Motor neuron (in vitro differentiated cells): ENCODE measurements at places on chromosomes 2 and 18.

GRCh38 chr18:37985126-37985525, 419.5 kb upstream of the CELF4 start:
- ATAC-seq, result no peak

DNA sequence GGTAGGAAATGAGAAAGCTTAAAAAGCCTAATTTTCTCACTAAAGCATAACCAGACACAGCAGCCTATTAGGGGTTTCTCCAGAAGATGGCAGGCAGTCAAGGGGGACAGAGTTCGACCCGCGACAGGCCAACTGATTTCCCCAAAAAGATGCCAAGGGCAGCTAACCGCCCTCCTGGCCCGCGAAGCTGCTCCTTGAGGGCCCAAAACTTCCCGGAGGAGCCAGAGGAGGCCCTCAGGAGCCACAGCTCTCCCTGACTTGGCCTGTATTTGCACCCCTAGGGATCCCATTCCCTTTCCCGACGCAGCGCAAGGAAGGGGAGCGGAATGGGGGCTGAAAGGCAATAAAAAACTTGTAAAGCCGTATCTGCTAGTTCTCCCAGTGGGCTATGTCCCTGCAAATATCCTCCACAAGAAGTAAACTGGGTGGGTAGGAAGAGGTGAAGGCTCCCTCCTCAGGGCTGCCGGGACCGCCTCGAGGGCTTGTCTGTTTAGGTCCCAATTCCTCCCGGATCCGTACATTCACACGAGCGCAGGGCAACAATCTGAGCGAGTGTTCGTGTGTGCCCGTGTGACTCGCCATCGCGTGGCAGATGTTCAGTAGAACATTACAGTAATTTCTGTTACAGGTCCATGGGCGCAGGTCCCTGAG, 756 bp upstream of the NAGK start:
- ATAC-seq, result no peak

GRCh38 chr2:152557273-152557888, 159.9 kb downstream of the PRPF40A start:
- ATAC-seq, result no peak

- no peak for ATAC-seq
Measured at GRCh38 chr2:133949595-133949994, 304.3 kb upstream of the MGAT5 start.

DNA sequence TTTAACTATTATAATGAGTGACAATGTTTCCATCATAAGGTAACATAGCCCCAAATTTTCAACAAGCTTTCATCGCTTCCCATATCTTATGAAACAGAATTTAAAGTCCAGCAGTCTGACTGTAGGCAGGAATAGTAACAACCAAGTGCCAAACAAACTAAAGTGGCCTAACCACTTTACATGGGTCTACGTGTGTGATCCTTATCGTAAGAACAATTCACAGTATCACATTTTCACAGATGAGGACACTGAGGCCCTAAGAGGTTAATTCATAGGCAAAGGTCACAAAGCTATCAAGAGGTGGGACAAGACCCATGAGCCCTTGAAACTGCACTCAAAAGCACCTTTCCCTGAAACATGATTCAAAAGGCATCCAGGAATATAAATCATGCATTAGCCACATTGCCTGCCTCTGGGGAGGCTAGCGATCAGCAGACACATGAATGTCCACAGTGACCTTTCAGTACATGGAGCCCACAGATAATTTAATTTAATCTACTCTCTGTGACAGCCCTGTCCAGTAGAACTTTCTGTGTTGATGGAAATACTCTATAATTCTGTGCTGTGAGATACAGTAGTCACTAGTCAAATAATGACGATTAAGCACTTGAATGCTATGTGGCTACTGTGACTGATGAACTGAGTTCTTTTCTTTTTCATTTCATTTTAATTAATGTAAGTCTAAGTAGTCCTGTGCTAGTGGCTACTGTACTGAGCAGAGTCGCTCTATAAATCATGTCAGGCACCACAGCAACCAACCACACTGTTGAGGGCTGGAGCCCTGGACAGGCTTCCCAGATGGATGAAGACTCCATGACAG, 30.3 kb downstream of the KIDINS220 start:
- peak; percentile 96 for ATAC-seq

DNA sequence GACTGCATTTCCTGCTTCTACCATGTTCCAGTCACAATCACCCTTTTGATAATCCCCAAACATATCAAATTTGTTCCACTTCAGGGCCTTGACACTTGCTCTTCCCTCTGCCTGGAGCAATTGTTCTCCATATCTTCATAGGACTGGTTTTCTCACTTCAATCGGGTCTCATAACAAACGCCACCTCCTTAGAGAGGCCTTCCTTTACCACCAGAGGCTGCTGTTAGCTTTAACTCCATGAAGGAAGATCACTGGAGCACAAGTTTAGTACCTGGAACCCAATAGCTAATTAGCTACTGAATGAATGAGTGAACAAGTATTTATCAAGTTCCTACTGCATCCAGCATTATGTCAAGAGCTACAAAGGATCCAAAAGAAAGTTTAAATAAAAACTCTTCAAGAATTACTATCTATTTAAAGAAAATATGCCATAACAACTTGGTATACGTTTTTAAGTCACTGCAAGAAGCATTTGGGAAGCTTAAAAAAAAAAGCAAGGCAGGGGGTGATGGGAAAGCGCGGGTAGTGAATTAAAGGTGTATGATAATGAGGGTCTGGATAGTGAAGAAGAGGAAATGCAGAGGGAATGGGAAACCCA, 58.8 kb downstream of the BAZ2B start:
- no peak for ATAC-seq

DNA sequence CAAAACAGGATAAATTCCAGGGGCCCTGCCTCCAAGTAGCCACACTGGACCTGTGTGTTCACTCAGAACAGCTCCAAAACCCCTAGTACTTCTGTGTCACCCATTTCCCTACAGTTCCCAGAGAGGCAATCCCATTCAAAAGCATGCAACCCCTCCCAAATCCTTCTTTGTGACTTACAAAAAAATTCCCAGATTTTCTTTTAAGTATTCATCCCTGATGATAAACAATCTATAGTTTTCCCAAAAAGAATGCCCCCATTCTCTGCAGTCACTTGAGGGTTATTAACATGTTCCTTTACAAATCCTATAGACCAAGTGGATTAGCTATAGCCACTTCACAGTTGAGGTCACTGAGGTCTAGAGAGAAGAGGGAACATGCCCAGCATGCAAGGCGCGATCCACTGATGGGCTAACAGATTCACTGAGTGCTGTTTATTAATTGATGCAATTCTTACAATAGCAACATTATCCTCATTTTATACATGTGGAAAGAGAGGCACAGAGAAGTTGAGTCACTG, 85.4 kb downstream of the MYL12B start:
- no peak for ATAC-seq

DNA sequence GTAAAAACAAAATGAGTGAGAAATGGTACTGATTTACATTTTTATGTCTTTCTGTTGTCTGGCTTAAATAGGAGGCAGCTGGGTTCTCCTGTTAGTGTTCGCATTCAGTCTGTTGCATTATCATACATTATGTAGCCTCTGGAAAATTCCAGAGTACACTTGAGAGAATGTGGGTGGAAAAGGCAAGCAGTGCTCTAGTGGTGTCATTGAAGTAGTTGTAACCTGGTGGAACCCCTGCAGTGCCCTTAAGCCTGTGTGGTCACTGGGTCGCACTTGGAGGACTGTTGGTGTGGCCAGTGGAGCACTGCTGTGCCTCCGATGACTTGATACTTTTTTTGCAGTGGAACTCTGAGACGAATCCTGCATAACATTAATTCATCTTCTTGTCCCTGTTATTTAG, 52.4 kb downstream of the USP14 start:
- peak; percentile 93 for ATAC-seq

DNA sequence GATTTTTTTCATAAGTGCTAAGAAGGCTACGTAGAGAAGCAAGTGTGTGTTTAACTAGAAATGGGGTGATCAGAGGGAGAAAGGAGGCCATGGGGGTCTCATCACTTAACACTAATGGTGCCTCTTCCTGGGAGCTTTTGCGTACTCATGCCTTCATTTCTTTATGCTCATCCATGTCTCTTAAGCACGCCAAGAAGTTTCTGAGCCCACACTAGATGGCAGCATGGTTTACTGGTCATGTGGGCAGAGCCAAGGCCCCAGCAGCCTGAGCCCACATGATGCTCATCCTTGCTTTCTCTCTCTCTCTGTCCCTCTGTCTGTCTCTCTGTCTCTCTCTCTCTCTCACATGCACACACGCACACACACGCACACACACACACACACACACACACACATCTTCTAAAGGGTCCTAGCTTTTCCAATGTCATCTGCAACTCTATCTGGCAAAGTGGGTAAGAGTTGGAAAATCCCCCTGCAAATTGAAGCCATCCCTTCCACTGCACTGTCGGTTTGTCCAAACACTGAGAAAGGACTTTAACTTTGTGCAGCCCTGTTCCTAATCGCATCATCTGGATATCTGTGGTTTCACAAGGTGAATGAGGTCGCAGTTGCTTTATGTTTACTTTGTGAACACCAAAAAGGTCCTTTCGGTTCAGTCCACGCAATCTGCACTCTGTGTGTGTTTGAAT, 137.1 kb upstream of the CCDC68 start:
- peak; percentile 92 for ATAC-seq

GRCh38 chr18:63980896-63981460, 11.1 kb downstream of the SERPINB8 start:
- ATAC-seq, result no peak

GRCh38 chr18:62258093-62258492, 67.0 kb upstream of the TNFRSF11A start:
- no peak for ATAC-seq

- no peak for ATAC-seq
Measured at GRCh38 chr2:174776675-174777074, 12.4 kb upstream of the CHRNA1 start.

DNA sequence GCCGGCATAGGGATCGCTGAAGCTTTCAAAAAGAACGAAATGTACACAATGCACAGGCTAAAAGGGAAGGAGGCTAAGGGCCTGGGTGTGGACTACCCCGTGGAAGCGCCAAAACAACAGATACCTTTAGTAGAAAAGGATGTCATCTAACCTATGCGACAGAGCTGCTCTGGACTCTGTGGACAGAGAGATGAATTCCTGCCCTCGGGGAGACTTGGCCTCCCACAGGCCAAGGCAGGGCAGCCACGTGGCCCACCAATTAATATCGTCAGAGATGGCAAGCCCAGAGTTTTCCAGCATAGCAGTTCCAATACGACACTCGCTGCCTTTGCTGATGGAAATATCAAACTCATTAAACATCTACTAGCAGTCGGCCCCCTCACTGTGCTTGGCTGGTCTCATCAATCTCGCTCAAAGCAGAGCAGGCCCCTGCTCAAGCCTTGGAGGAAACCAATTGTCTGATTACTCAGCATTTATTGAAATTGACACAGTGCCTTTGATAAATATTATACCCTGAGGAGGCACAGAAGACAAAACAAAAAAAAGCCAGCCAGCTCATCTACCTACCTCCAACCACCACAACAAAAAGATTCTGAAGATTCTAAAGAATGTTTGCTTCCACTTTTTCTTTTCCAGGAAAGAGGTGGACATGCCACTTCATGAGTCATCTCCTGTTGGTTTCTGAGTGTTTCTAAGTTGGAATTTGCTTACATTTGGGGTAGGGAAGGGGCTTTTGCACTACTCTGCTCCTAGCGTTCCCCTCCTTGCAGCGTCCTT, 79.0 kb upstream of the ACAA2 start:
- ATAC-seq, result no peak

DNA sequence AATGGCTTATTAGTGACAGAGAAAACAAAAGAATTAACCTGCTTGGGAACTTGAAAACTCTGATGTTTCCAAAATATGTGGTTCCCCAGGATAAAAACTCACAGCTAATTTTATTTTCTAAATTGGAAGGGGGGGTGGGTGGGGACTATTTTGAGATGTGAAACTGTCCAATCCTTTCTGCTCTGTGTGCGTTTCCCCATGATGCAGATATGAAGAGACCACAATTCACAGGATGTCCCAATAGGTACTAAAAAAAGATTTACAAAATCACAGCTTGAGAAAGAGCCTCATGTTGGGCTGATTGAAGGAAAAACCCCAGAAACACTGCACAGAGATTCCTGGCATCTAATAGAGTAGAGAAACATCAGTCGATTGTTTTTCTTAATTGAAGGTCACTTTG, 273.2 kb downstream of the ARHGAP15 start:
- ATAC-seq, result no peak

DNA sequence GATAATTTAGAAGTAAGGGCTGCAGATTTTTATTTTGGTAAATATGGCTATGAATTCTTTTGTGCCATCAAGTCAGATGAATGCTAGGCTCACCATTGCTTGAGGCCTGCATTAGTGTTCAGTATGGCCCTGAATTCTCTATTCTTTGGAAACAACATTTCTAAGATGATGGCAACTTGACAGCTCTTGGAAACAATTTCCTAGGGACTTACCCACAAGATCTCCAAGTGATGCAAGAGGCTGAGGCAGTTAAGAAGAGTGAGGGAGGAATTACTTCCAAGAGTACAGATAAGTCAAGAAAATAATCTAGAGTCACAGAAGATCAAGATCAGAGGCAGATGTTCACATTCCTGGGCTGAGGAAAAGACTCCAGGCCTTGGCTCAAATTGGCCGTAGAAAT, 129.1 kb downstream of the NRP2 start:
- ATAC-seq, result no peak

- ATAC-seq, result no peak
Measured at GRCh38 chr18:34576622-34577021, 133.5 kb upstream of the DTNA start.

- ATAC-seq, result no peak
Measured at GRCh38 chr18:76167410-76167809, 327.6 kb downstream of the ZNF516 start.

GRCh38 chr2:219645631-219646527, 18.4 kb downstream of the SLC4A3 start:
- no peak for ATAC-seq

- no peak for ATAC-seq
Measured at GRCh38 chr2:64941801-64942200, 47.4 kb upstream of the SLC1A4 start.

DNA sequence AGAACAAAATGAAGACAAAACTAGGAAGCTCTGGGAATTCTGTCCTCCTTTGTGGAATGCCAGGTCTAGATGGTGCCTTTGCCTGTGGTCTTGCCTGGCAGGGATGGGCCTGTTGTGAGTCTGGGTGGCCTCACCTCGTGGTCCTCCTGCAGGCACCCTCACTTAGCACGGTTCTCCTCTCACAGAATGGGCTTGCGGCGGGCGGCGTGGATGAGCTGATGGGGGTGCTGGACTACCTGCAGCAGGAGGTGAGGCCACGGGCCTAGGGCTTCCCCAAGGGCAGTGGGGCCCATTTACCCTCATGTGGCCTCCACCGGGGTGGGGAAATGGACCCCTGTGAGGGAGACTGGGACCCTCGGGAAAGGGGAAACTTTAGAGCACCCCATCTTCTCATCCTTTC, 42.3 kb downstream of the PLB1 start:
- no peak for ATAC-seq

- ATAC-seq, result peak; percentile 10
Measured at GRCh38 chr2:120465012-120465700, 119.2 kb downstream of the INHBB start.

- ATAC-seq, result no peak
Measured at GRCh38 chr18:79068341-79068936, 755 bp upstream of the ATP9B start.

DNA sequence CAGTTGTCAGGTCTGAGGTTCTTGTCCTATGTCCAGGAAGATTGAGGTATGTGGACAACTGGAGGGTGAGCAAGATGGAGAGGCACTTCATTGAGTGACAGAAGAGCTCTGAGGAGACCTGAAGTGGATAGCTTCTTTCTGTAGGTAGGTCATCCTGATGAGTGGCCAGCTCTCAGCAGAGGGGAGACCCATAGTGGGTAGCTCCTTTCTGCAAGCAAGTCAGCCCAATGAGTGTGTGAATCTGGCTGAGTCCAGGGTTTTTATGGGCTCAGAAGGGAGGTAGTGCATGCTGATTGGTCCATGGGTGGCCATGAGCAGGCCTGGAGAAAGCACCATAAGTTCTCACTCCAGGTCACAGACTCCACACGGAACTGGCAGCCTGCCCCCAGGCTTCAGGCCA, 92.6 kb upstream of the GALNT5 start:
- ATAC-seq, result no peak
